ENCODE measurements at places on chromosomes 16 and 17.

GRCh38 chr17:77499699-77500435, 359.1 kb downstream of the SEC14L1 start:
- DNase-seq = no peak

- no peak for DNase-seq
These were observed 55.8 kb downstream of the CDRT4 start for GRCh38 chr17:15411384-15412198.

DNA sequence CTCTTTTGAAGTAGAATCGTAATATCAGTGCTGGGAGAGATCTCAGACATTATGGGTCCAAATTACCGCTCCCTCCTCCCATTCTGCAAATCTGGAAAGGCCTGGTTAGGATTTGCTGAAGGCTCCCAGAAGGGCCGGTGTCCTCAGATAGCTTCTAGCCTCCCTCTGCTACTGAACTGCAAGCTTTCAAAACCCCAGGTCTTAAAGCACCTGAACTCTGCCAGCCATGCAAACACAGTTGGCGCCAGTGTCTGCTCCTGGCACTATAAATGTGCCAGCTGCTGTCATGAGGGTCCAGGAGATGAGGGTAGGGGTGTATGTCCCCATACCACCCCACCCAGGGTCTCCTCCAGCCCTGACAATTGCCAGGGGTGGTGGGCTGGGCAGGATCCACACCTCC, 24.2 kb downstream of the SLC5A10 start:
- no peak for DNase-seq

- no peak for DNase-seq
These were observed 9.3 kb downstream of the SBK1 start for GRCh38 chr16:28301620-28302019.

DNA sequence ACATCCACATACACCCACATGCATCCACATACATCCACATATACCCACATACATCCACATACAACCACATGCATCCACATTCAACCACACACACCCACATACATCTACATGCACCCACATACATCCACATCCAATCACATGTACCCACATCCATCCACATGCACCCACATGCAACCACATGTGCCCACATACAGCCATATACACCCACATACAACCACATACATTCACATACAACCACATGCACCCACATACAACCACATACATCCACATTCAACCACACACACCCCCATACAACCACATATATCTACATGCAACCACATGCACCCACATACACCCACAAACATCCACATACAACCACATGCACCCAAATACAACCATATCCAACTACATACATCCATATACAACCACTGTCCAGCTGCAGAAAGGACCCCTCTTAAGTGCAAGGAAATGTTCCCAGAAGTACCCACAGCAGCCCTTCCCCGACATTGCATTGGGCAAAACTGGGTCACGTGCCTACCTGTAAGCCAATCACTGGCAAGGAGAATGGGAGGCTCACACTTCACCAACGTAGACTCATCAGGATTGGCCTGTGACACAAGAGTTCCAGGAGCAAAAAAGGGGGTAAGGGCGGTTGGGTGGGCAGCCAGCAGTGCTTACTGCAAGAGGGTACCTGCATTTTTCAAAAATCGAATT, 18.1 kb downstream of the CALB2 start:
- no peak for DNase-seq

DNA sequence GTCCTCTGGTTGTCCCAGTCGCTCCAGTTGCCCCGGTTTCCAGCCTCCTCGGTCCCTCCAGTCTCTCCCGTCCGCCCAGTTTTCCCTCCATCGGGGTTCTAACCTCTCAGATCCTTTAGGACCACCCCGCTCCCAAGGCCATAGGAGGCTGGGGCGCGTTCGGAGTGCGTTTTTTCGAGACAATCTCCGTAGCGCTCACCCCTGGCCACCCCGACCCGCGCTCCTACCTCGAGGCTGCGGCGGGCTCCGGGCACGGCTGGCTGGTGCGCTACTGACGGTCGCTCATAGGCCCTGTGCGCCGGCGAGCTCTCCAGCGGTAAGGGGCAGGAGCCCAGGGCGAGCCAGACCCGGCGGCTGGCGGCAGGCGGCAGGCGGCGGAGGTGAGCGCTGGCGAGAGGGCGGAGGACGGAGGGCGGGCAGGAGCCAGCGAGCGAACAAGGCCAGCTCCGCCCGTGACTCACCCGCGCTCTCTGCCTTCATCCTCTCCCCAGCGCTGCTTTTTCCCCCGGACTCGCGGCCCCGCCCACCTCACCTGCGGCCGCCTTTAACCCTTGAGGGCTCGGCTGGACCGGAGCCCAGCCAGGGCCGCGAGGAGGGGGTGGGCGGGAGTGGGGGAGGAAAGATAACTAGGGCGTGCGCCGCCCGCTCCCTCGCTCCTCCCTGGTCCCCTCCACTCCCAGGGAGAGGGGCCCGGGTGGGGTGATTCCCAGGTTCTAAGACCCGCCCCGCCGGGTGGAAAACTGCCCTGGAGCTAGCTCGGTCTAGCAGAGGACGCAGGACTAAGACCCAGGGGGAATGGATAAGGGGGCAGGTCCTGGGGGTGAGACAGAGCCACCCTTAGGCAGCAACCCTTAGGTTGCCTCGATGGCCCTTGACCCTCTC, at the start of gene SP6:
Gene SP6, minus strand, starts transcription at position 472 of the 882 bp plus-strand sequence. CDS start 2,734 bp downstream, outside the sequence.
- DNase-seq = peak; percentile 61

DNA sequence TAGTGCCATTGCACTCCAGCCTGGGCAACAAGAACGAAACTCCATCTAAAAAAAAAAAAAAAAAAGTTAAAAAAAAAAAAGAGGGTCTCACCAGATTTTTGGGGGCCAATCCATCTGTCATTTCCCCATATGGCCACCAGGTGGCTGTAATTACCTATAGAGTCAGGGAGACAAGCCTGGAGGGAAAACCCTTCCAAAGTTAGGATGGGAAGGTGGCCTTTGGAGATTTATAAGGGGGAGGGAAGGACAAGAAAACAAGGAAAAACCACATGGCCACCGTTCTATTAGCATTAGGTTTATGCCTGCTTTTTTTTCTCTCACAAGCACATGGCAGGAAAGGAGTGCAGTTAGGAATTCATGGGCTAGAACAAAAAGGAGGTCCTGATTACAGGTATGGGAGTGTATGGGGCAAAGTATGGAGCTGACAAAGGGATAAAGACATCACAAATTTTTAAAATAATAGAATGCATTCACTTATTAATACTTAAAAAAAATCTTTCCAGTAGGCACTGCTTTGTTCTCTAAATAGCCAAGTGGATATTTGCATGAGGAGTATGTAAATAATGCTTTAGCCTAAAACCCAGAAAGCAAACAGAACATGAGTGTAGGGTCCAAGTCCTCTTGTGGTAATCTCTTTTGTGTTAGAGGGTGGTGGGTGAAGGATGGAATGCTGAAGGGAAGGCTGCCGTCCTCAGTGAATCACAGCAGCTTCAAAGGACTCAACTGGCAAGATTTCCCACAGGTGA, 5.1 kb downstream of the CYB5D1 start:
- peak; percentile 70 for DNase-seq

DNA sequence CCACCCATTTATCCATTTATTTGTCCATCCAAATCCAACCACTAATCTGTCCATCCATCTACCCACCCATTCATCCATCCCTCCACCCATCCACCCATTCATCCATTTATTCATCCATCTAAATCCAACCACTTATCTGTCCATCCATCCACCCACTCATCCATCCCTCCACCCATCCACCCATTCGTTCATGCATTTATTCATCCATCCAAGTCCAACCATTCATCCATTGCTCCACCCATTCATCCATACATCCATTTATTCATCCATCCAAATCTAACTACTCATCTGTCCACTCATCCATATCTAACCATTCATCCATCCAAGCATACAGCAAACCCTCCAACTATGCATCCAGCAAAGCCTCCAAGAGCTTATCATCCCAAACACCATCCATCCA, 267.3 kb downstream of the XYLT1 start:
- no peak for DNase-seq

DNA sequence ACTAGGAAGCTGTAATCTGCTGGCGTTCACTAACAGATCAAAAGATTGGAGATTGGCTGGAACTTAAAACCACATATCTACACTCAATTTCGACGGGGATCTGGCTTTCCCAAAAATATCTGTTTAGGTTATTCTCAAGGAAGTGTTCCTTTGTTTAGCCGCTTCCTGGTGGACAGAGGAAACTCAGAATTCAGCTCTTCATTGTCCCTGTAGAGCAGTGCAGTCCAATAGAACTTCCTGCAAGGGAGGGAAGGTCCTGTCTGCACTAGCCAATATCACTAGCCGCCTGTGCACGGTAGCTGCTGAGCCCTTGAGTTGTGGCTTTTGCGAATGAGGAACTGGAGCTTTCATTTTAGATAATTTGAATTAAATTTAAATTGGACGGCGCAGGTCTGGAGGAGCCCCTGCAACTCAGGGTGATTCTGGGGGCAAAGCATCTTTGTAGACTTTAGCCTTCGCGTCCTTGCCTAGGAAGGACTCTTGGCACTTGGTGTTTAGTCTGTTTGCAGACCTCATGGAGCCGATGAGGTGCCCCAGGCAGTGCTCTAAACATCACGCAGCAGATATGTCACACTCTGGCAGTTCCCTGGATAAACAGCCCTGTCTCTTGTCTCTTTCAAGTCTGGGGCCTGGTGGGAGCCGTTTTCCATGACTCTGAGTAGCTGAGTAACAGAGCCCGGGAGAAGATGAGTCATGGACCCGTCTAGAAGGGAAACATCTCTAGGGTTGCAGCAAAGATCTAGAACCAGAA, 122.2 kb downstream of the CCDC182 start:
- no peak for DNase-seq

GRCh38 chr17:61720016-61720795, 129.2 kb upstream of the NACA2 start:
- no peak for DNase-seq

- DNase-seq = no peak
These were observed 8.1 kb downstream of the SLC5A11 start for GRCh38 chr16:24853830-24854229.

- DNase-seq = no peak
These were observed 38.8 kb upstream of the ENPP7 start for GRCh38 chr17:79691931-79692330.

Measured in CD4-positive, alpha-beta T cell treated with Interleukin-1 beta for 1 hour (primary cell).